ENCODE measurements at places on chromosomes 7 and 10.

DNA sequence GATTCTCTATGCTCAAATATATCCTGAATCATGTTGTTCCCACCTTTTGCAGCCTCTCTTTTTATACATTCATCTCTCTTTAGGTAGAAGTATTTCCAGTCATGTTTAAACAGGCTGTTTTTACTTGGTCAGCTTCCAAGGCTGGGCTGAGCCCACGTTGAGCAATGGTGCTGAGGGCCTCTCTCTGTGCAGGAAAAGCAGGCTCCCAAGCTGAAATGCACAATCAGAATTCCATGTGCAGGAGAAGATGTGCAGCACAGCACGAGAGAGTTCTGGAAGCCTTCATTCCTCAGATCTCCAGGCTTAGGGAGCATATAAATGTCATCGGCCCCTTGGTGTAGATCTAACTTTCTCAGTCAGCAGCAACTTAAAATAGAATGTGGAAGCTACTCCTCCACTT lies 588.5 kb downstream of the TNS3 start:
- DNase-seq, result no peak

- no peak for DNase-seq
These were observed 52.0 kb downstream of the SPAM1 start for GRCh38 chr7:123977081-123977480.

- no peak for DNase-seq
These were observed 21.7 kb upstream of the BMPER start for GRCh38 chr7:33883671-33883965.

- DNase-seq, result no peak
These were observed 405.2 kb downstream of the ARL4A start for GRCh38 chr7:13092708-13093005.

DNA sequence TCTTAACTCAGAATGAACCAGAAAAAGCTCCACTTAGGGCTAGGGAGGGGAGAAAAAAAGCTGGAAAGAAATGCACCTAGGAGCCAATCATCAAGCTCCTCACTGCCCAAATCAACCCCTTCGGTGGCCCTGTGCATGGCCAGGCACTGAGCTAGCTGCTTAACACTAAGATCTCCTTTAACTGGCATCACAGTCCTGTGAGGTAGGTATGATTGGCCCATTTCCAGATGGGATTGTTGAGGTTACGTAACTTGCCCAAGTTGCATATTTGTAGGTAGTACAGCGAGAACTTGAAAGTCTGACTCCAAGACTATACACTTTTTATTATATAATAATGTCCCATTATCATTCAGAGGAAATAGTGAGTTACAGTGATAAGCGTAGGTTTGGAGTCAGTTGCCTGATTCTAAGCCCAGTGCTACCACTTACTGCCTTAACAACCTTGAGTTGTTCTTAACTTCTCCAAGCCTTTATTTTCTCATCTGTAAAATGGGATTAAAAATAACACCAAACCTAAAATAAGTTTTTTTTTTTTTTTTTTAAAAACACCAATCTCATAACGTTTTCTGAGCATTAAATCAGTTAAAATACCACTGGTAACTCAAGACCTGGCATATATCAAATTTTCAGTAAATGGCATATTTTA lies 37.2 kb upstream of the ACSL5 start:
- DNase-seq, result no peak

DNA sequence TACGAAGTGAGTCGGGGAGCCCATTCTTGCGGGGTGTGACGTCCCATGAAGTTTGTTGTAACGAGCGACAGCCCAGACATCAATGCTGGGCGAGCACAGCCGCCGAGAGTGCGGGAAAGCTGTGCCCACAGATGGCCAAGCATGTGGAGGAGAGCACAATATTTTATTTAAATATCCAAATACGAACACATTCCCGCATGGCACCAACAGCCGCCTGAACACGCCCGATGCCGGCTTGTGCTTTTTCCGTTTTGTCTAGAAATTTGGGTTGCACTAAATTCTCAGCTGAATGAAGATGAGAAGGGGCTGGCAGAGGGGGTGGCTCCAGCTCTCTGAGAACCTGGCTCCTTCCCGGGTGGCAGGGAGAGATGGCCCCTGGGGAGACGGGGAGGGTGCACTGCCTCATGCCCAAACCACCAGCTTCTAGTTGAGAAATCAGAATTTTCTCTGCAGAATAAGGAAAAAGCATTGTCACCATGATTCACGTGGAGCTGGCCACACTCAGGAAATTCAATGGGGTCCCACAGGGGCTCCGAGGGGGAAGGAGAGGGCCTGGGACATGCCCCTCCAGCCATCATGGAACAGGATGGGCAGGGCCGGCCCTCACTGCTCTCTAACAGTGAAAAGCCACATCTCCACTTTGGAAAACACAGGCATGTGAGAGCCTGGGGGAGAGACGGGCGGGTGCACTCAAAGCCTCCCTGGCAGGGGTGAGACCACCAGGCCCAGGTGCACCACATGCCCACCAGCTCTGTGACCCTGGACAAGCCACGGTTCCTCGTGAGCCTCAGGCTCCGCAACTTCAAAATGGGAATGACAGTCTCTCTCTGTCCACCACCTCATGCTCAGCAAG lies 48.3 kb downstream of the EBF3 start:
- DNase-seq, result no peak

GRCh38 chr7:98077762-98078161 lies 28.9 kb upstream of the LMTK2 start:
- no peak for DNase-seq

DNA sequence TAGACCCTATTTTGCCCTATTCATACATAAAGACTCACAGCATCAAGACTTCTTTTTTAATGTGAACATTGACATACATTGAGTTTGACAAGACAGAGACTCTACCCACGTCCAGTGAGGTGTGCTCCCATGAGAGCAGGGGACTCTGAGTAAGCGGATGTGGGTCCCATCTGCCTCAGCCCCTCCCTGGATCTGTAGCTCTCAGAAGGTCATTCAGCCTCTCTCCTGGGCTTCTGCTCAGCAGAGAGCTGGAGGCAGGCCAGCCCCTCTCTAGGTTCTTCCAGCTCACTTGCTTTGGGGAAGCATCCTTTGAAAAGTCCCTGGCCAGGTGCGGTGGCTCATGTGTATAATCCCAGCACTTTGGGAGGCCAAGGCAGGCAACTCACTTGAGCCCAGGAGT lies 146.9 kb upstream of the ZMIZ1 start:
- no peak for DNase-seq

DNA sequence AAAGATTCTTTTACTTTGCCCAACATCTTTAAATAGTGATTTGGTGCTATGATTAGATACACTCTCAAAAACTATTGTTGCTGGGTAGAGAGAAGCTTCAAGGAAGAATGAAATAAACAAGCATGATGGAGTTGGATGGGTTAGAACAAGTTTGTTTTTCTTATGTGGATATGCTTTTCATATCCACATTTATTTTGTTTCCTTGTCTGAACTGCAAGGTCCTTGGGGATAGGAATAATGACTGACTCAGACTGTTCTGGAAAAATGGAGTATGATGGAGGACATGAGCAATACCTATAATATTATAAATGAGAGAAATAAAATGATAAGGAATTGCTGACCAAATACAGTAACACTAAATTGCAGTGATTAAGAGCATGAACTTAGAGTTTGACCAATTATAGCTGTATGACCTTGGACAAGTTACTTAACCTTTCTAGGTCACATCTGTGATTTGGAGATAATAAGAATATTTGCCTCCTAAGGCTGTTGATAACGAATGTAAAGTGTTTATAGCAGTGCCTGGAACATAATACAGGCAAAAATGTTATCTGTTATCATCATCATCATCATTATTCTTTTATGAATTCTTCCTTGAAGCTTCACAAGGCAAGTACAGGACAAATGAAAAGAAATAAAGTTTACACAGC lies 847.5 kb downstream of the LRMDA start:
- DNase-seq, result no peak

- DNase-seq, result no peak
These were observed 755.2 kb downstream of the AUTS2 start for GRCh38 chr7:70353330-70353945.

All from stimulated activated CD4-positive, alpha-beta T cell treated with anti-CD3 and anti-CD28 coated beads, Interleukin-1b, Interleukin-23, amount 100 ng/mL, for 1 hour (primary cell).